ENCODE measurements at places on chromosomes 5 and 9.
A peak's percentile ranks its signal among the peaks of the same experiment; 100 is the strongest.

DNA sequence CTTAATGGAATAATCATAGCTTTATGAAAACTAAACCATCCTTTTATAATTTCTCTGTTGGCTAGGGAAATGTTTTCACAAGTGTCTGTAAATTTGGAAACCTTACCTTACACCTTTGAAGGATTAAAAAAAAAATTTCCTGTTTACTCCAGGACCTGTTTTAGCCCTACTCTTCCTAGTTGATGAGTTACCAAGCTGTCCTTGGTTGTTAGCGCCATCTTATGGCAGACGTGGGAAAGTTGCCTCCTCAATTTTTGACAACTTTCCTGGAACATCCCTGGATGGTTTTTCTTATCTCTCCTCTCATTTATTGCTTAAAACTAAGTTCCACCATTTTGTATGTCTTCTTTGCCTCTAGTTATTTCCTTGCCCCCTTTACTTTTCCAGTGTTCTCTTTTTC lies 25.7 kb downstream of the ZSWIM6 start:
- DNase-seq: peak; percentile 4

DNA sequence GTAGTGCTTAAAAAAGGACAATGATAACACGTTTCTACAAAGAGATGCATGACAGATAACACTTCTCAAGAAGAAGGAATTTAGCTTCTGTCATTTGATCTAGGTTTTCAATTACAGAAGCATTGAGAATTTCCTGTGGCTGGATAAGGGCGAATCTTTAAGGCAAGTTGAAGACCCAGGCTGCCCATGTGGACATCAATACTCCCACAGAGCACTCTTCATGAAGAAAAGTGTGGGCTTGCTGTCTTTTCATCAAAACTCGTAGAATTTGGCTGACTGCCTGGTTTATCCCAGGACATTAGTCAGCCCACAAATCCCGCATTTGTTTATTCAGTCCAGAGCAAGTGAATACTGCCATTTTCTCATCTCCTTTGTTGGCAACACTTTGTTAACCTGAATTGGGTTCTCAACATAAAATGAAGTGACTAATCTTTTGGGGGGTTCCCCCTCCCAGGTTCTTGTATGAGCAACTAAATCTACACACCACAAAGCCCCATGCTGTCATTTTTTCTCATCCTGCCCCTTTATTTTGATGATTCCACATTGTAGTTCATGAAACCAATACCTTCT lies 43.4 kb upstream of the CDKN2B start:
- DNase-seq: no peak

DNA sequence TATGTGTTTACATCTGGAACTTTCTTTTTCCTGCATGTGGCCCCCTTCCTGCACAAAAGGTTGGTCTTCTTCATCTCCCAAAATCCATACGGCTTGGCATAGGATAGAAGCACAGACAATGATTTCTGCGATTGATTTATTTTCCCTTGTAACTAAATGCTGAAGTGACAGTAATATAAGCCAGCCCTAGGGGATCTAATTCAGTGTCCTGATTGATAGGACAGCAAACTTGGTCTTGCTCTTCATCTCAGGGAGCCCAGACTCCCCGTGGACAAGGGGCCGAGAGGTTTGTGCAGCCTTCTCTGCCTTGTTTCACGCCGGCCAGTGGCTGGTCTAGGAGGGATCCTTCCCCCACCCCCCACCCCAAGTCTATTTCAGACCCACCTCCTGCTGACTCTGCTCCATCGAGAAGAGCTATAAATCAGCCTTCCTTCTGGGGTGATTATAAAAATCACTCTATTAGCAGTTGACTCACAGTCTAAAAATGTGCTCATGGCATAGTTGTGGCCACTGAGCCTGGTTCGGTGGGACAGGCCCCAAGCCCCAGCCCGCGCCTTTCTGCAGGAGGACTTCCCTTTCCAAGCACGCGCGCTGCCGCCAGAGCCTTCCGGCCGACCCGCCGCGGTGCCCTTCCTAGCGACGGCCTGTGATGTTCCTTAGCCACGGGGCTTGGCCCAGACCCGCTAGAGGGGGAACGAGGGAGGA lies 89.8 kb upstream of the COL5A1 start:
- no peak for DNase-seq

GRCh38 chr5:152092580-152092979 lies 167.9 kb upstream of the GLRA1 start:
- DNase-seq: no peak

DNA sequence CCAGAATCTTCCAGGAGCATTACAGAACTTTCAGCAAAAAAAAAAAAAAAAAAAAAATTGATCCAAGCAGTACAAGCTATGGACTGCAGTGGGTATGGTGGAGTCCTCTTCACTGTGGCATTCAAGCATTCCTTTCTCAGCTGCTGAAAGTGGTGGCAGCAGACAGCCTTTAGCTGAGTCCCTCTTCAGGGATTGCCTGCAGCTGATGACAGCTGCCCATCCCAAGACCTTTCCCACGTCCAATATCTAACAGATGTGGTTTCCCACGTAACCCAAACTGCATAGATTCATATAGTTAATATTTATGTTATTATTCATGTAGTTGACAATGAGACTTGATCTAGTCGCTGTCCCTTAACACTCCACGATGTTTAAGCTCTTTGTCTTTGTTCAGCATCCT lies 475.9 kb downstream of the TLE1 start:
- no peak for DNase-seq

DNA sequence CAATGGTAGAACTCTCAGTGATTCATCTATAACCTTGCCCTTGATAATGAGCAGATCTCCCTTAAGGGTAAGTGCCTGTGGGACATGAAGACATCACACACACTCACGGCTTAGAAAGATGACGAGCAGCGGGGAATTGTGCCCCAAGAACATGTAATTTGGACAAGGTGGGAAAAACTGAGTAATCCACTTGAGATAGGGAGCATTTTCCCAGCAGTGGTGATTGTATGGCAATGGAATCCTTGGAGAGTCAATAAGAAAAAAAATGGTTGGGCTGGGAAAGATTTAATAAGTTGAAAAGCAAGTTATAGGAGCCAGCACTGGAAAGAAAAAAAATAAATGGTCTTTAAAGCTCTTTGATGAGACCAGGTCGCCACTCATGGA lies 193.1 kb downstream of the GLIS3 start:
- no peak for DNase-seq

GRCh38 chr9:128917151-128917849 lies 3.5 kb upstream of the PHYHD1 start:
- peak; percentile 83 for DNase-seq

DNA sequence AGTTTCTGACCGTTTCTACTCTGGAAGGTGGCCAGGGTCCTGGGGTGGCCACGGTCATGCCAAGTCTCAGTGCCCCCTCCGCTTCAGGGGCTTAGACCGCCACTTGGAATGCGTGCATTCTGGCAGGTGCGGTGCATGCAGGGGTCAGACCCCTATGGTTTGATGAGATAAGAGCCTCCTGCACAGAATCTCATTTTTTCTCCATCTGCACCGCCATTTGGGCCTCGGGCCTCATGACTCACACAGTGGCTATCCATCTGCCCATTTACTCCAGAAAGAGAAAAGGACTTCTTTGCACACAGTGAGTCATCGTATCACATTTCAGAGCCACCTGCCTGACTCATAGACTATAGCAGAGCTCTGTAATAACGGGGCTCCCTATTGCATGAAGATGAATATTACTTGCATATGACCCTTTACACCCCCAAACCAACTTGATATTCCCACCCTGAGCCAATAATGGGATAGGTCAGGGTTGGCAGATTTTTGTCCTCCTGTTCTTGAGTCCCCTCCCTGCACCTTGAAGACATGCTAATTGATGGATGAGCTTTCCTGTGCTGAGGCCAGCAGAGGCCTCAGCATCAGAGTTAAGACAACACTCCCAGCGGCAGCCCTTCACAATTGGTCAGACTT lies 157.4 kb downstream of the NR3C1 start:
- peak; percentile 13 for DNase-seq

GRCh38 chr9:107348836-107349235 lies 65.8 kb downstream of the RAD23B start:
- no peak for DNase-seq

DNA sequence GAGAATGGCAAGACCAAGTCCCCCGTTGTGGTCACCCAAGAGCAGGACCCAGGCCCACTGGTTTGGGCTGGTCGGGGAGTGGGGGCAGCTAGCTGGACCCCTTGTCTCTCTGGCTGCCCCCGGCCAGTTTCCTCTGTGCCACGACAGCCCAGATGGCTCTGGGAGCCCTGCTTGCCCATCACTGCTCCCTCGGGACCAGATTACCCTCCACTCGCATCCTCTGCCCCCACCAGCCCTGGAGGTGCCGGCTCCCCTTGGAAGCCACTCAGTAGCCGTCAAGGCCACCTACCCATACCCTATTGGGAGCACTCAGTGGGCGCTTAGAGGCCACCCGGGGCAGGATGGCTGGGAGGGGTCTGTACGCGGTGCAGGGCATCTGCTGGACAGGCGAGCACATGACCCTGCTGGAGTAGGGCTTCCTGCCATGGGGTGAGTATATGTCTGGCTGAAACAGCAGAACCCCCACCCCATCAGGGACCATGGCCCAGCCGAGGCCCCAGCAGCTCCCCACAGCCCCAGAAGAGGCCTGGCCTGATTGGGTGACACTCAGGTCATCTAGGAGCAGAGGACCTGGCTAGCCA lies 70.0 kb downstream of the ZNF354C start:
- no peak for DNase-seq

DNA sequence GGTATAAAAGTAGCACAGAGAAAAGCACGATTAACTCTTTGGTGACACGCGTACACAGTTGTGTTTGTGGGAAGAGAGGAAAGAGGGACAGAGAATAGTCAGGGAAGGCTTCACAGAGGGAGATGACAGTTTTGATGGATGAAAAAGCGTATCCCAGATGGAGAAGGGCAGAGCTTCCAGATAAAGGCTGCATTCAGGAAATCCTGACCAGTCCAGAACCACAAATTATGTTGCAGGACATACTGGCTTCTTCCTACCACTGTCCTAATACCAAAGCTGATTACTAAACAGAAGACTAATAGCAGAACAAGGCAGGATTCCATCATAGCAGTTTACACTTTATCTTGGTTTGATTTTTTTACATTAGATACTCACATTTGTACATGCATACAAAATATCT lies 34.5 kb downstream of the SLC31A2 start:
- DNase-seq: no peak

DNA sequence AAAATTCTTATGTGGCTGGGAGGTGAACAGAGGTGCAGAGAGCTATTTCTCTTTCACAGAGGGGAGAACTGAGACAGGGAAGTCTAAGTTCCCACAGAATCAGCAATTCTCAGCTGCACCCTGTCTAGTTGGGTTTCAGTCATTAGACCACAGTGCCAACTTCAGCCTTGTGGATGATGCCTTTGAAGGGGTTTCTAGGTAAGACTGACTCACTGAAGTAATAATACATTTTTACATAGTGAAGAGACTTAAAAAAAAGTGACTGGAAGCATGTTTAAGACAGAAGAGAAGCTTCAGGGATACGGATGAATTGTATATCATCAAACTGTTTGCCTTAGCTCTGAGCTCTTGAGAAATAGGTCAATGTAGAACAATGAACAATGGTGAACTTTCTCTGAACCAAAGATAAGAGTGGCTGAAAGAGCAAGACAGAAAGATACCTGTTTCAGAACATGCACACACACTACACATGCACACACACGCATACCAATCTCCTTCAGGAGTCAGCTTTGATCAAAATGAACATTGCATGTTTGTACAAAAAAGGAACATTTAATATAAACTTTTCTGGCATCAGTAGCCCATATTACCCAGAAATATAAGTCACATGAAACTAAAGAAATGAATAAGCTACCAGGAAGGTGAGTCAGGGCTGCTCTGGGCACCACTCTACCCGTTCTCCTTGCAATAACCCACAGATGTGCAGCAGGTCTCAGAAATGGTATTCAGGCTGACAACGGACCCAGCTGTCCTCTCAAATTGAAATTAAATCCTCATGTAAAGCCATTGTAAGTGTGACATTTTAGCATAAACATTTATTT lies 12.6 kb upstream of the FYB1 start:
- no peak for DNase-seq

- no peak for DNase-seq
Observed at GRCh38 chr5:21646469-21646868, 1206.7 kb downstream of the CDH12 start.

DNA sequence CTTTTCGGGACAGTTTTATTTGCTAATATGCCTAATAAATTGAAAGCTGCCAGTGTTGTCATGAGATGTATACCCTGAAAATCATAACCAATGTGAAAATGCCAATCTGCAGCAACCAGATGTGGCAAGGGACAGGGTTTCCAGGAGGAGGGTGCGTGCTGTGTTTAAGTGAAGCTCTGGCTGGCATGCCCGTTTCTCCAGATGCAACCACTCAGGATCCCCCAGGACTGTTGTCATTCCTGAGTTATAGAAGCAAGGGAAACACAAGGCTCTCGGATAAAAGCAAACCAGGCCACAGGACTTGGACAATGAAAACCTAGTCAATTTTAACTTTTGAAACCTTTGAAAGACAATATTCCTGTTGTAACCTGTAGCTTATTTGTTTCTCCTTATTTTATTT lies 360.2 kb downstream of the SLIT3 start:
- DNase-seq: no peak

DNA sequence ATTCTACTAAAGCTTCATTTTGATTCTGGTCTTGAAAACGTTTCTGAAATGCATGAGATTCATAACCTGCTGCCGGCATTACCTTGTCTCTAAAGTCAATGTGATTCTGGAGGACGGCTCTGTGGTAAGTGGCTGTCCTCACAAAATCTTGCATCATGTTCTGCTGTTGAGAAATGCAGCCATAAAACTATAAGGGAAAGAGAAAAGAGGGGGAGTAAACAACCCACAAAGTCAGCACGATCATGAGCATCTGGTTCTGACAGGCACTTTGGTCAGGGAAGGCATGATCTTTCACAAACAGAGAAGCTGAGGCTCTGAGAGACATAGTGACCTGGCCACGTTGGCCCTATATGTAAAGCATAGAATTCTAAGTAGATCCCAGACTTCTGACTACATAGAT lies 168.9 kb upstream of the PUM3 start:
- no peak for DNase-seq

GRCh38 chr5:170584450-170585058 lies 80.7 kb downstream of the KCNIP1 start:
- no peak for DNase-seq

GRCh38 chr5:35593338-35593737 lies 24.3 kb upstream of the SPEF2 start:
- DNase-seq: no peak

DNA sequence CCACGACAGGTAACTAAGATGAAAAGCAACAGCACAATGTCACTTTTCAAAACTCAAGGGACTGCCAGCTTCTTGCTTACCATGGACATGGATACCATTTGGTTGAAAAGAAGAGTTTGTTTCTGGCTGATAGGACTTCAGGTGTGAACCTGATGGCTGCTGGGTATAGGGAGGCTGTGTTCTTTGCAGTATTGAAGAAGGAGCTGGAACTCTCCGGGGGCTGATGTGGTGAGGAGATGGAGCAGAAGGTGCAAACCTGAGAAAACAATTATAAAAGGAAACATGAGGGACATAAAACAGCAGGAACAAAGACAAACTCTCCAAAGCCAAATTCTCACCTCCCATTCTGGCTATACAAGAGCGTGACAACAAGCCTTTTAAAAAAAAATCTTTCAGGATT lies 330.1 kb upstream of the RFX3 start:
- DNase-seq: no peak

All from NCI-H2029 (cell line).